Stimulated activated CD8-positive, alpha-beta memory T cell treated with anti-CD3 and anti-CD28 coated beads, Interleukin-7, amount 100 ng/mL, for 1 hour (primary cell): ENCODE measurements at places on chromosomes 4 and X.

- no peak for DNase-seq
Measured at GRCh38 chr4:151092488-151092887, 6.9 kb upstream of the RPS3A start.

- DNase-seq, result no peak
Measured at GRCh38 chr4:86500527-86500926, 93.6 kb upstream of the PTPN13 start.

- no peak for DNase-seq
Measured at GRCh38 chr4:102218656-102219055, 126.6 kb downstream of the SLC39A8 start.

DNA sequence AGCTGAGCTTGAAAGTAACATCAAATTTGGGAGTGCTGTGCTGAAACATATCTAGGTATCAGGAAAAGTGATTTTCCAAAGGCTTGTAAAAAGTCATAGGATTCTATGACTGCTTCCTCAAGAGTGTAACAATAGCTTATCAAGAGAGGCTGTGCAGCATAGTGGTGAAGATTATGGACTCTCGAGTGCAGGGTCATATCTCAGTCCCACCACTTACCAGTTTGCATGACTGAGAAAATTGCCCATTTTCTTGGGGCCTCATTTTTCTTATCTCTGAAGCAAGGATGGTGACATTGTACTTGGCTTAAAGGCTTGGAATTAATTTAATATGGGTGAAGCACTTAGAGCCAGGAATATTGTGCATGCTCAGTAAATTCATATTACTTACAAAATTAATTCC is 57.2 kb downstream of the AFF1 start:
- DNase-seq, result no peak

- no peak for DNase-seq
Measured at GRCh38 chr4:21512353-21512752, 436.2 kb downstream of the KCNIP4 start.

DNA sequence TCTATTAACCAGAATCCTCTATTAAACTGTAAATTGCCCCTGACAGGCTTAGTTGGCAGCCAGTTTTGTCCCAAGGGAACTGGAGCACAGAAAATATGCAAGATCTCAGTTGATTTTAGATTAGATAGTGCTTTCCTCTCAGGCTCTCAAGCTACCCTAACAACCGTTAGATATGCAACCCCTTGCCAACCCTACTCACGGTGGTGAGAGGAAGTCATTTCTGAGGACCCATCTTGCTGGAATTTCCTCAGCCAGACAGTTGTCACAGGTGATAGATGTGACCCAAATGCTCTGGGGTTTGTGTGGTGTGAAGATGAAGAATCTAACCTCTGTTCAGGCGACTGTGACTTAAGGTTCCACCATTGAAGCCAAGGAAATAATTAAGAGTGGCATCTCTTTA is 447.1 kb downstream of the MID1IP1 start:
- no peak for DNase-seq

GRCh38 chr4:171639540-171639939 is 173.7 kb upstream of the GALNTL6 start:
- no peak for DNase-seq

DNA sequence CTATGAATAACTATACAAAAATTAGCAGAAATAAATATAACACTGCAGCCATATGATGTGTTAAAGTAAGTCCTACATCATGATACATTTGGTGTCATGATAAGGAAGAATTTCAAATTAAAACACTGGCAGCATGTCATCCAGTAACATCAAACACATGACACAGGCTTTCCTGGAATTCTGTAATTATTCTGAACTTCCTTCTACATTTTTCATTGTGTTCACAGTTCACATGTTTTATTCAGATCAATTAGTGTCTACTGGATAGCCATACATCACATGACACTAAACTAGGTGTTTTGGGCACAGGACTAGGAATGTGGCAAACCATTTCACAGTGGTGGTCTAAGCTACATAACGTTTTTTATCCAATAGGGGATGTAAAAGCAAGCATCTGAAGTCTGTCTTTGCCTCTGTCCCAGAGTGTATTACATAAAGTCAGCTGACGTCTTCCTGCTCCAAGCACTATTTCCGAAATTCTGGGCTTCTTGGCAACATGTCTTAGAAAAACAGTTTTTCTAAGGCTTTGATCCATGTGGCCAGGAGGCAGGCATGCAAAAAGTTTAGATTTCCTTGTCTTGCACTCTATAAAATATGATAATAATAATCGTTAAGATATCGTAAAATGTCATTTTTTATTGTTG is 707.9 kb downstream of the CENPC start:
- DNase-seq, result no peak

GRCh38 chrX:72130762-72131250 is 909 bp downstream of the RTL5 start:
- no peak for DNase-seq

GRCh38 chr4:18691431-18692200 is 670.1 kb upstream of the LCORL start:
- no peak for DNase-seq

- no peak for DNase-seq
Measured at GRCh38 chr4:169922632-169923276, 103.4 kb downstream of the MFAP3L start.

GRCh38 chr4:8433136-8433535 is 7.4 kb downstream of the ACOX3 start:
- no peak for DNase-seq

DNA sequence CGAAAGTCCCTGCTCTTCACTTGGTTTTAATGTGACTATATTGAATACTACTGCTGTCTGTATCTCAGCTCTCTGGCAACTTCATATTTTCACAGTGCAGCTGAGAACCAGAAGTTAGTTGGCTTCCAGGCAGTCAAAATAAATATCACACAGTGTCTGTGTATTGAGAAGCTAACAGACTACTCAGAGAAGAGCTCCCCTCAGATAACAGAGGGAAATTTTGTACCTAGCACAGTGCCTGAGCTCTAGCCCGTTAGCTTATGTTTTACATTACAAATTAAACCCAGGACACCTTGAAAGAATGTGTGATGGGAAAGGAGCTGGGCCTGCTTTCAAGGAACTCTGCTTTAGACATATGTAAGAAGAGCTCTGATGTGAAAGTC is 22.7 kb downstream of the JADE1 start:
- no peak for DNase-seq

GRCh38 chrX:23493941-23494374 is 159.3 kb downstream of the PTCHD1 start:
- DNase-seq, result no peak

DNA sequence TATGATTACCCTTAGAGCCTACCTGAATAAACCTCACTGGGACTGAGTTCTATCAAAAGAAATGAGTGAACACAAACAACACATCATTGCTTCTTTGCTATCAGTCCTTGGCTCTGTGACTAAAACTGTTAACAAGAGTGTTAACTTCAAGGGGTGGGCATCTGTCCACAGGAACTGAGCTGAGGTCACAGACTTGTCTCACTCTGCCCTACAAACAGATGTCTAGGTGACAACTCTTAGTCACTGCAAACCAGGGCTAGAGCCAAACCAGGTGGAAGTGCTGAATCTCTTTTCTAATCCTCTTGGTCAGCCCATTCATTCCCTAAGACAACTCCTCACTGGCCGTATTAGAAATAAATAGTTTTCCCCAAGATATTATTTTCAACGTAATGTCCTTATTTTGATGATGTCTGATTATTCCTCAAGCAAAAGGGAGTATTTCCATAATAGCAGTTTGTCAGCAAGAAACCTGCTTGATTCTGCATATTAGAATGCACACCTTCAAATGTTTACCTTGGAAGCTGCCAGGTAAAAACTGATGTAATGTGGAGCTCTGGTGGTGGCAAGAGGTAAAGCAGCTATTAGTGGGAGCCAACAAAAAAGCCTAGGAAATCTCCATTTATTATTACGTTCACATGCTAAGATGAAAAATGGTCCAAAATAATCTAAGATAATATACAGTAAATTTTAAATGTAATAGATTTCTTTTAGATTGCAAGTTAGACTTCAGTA is 4.0 kb downstream of the COL25A1 start:
- DNase-seq, result no peak

DNA sequence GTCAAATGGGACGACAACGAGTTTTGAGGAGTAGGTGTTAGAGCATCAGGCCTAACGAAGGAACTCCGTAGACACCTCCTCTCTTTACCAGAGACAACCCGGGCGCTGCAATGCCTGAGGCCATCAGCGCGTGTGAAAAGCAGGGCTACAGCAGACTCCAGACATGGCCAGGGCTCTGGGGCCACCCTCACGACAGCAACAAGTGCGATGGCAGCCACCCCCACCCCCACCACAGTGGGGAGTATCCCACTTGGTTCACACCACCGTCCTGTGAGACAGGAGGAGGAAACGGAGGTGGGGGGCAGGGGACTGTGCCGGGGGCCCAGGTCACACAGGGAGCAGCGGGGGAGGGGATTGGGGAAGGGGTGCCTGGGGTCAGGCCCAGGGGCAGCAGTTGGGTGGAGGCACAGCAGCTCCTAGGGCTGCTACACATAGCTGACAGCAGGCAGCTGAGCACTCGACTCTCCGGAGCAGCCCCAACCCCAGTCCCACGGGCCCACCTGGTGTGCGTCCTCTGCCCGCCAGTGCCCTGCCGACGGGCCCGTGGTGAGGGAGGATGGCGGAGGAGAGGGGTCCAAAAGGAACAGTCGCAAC is 8.5 kb downstream of the LRPAP1 start:
- DNase-seq, result no peak

- no peak for DNase-seq
Measured at GRCh38 chr4:85452058-85452731, 22.8 kb upstream of the ARHGAP24 start.

GRCh38 chrX:9316096-9316495 is 148.8 kb upstream of the TBL1X start:
- DNase-seq, result no peak

DNA sequence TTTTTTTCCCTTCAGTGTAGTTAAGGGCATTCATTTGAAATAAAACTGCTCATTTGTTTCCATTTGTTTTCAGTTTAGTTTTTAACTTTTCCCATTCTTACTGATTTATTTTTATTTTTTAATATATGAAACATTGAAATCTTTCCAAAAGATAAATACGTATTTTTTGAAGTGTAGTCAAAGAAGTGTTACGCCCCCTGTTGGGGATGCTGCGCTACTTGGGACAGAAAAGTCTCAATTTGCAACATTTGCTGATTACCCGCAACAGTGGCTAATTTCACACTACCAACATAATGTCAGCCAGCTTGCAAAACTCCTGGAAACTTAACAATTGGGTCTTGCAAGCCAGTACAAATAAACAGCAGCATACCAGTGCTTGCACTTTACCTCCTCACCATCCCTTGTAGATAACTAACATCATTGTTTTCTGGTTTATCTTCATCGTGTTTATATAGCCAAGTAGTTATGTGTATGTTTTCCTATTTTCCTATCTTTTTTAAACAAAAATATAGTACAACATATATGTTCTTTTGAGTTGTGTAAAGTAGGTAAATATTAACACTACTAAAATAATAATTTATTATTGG is 158.6 kb downstream of the STPG2 start:
- no peak for DNase-seq

DNA sequence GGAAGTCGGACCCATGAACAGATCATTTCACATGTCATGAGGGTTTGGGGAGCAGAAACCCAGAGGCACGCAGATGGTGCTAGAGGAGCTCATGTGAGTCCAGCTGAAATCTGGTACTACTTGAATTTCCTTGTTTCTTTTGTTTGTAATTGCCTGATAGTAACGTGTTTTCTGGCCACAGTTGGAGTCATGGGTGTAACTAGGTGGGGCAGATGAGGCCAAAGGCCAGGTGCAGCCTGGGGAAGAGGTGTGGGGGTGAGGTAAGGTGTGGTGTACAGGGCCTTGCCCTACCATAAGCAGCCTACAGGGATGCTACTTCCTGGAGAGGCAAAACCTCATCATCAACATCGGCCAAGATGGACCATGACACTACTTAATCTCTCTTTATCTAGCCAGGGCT is 271.4 kb downstream of the PTTG2 start:
- no peak for DNase-seq

GRCh38 chr4:110615353-110616237 is 7.3 kb downstream of the PITX2 start:
- DNase-seq, result no peak

DNA sequence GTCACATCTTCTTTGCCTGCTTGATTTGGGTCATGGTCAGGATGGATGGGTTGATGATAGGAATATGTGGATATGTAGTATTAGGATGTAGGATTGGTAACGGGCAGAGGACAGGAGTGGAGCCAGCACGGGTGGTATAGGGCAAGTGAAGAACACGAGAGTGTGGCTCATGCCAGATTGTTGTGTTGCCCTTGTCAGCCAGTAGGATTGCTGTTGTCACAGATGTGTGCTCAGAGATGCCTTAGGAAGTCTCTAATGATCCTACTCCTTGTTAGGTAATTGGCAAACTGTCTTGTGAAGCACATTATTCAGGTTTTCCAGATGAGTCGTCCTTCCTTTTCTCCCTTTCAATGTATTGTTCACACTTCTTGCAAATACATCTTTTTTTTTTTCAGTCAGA is 5.5 kb downstream of the ATP10D start:
- DNase-seq, result no peak

DNA sequence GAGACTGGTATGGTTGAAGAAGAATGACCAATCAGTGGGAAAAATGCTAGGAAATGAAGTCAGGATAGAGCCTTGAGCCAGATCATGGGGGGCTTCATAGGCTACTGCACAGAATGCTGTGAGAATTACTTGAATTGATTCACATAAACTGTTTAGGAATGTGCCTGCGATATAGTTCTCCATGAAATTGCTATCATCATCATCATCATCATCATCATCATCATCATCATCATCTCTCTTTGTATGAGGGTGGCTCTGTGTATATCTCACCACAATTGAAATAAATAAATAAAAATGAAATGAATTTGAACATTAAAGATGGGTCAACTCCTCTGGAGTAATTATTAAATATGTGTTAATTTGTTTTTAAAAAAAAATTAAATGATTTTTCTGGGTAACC is 148.6 kb upstream of the LEF1 start:
- DNase-seq, result no peak

DNA sequence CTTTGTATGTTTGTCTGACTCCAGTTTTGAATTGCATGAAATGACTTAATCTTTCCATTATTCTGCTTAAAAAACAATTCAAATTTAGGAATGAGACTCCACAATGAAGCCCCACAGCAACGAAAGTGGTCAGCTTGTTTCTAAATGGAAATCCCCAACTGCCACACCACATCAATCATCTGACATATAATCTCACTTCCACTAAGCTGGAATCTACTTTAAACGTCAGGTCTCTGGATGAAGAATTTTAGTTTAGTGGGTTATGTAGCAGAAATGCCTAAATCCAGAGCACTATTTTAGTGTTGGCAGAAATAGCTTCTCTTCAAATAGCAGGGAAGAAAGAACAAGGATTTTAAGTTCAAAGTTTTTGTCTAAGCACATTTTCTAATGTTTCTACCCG is 1.7 kb upstream of the BMP2K start:
- DNase-seq, result no peak

DNA sequence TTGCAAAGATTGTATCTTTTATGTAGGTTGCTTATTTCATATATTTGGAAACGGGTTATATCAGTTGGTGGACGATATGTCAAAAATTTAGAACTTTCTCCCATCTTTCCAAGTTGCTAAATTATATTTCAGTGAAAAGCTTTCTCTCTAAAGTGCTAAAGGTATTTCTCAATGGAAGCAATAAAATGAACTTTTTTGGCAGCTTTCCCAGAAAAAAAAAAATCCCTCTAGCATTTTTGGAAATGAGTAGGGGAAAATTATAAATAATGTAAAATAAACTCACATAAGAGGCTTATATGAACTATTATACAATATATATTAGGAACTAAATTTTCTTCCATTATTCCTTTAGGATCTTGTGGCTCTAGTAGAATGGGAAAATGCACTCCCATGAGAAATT is 152.2 kb downstream of the GRID2 start:
- no peak for DNase-seq
